Activated naive CD8-positive, alpha-beta T cell treated with anti-CD3 and anti-CD28 coated beads, Interleukin-2, amount 10 ng/mL, durations not matched to agents 7 days and 5 days (primary cell): ENCODE measurements at places on chromosomes 11 and 22.

- H3K27me3 ChIP-seq: peaks cover 6% of the 10 kb centered on the region
- H3K4me1 ChIP-seq: no peaks in the 10 kb centered on the region
- DNase-seq: no peak
These were observed 37.0 kb downstream of the LDLRAD3 start for GRCh38 chr11:35980686-35981390.

DNA sequence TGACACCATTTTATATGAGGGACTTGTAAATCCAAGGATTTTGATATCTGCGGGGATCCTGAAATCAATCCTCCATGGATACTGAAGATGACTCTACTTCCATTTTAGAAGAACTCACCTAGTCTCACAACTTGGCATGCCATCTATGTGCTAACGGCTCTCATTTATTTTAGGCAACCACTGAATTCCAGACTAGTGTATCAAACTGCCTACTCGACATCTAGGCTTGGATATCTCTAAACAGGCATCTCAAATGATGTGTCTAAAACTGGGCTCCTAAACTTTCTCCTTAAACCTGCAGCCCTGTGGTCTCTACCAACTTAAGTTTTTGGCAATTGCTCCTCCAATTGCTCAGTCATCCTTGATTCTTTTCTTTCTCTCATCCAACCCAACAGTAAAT lies 31.2 kb upstream of the CLNS1A start:
- H3K4me3 ChIP-seq: no peak overlapping the region
- DNase-seq: no peak

DNA sequence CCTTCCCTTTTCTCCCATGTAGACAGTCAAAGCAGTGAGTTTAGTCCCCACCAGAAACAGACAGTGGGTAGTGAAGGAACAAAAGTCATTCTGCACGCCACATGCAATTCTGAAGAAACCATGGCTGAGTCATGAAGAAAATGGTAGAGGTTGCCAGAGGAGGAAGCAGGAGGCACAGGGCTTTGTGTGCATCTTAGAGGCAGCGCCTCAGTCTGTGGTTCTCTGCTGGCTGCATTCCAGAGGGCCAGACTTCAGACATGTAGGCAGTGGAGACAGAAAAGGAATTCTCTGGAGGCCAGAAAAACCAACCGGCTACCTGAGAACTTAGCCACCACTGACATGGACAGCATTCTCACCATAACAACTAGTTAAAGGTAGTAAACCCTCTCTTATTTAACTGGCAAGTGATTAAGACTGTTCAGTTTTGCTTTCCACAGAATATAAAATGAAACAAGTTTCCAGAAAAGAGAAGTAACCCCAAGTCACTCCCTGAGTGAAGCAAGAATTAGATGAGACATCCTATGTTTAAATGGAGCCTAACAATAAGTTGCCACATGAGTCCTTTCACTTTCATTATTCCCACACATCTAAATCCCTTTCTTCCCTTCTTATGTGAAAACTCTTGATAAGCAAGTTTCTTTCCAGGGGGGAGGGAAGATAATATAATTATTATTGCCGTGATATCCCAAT lies 556.1 kb downstream of the SOX6 start:
- no peak for DNase-seq
- H3K4me3 ChIP-seq: no peak overlapping the region
- no peak overlapping the region for H3K27ac ChIP-seq

DNA sequence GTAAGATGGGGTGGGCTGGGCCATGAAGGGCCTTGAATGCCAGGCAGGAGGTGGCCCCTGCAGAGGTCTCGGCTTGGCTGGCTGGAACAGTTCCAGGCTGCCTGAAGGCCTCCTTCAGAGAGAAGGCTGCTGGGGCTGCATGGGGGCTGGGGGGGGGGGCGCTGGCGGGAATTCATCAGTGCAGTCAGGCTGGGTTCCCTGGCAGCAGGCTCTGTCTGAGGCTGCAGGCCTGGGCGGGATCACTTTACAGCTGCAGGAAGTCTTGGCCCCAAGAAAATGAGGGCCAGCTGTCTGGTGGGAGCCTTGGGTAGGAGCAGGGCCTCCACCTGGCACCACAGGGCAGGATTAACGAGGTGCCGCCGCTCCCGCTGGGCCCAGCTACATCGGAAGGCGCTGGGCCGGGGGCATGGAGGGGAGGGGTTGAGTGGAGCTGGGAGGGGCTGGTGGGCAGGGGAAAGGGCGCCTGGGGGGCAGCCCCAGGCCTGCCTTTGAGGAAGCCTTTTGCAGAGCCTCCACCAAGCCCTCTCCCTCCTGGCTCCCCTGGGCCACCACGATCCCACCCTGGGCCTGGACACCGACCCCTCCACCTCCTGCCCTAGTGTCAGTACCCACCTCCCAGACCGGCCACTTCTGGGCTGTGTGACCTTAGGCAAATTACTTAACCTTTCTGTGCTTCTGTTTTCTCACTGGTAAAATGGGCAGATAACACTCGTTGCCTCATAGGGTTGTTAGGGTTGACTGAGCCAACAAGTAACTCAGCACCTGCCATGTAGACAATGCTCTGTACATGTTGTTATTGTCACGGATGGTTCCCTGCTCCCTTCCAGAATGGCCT lies 31.0 kb upstream of the HMOX1 start:
- H3K27me3 ChIP-seq: no peaks in the 10 kb centered on the region
- H3K4me1 ChIP-seq: peaks cover 17% of the 10 kb centered on the region
- H3K4me3 ChIP-seq: no peak overlapping the region
- H3K36me3 ChIP-seq: no peaks in the 10 kb centered on the region
- DNase-seq: no peak

- no peak overlapping the region for H3K4me3 ChIP-seq
- no peaks in the 10 kb centered on the region for H3K4me1 ChIP-seq
- no peaks in the 10 kb centered on the region for H3K36me3 ChIP-seq
- peak; percentile 44 for DNase-seq
- no peak overlapping the region for H3K27ac ChIP-seq
These were observed 131.2 kb downstream of the BUD13 start for GRCh38 chr11:116641561-116642045.

GRCh38 chr22:24437091-24437490 lies 9.7 kb downstream of the ADORA2A start:
- peaks cover 13% of the 10 kb centered on the region for H3K36me3 ChIP-seq
- H3K4me1 ChIP-seq: peaks cover 69% of the 10 kb centered on the region
- H3K4me3 ChIP-seq: no peak overlapping the region
- peak; percentile 26 for DNase-seq
- H3K27ac ChIP-seq: peak overlapping the region; percentile 53

GRCh38 chr11:16795146-16795545 lies 56.7 kb downstream of the C11orf58 start:
- peaks cover 2% of the 10 kb centered on the region for H3K27me3 ChIP-seq
- peak overlapping the region; percentile 50 for H3K27ac ChIP-seq
- H3K4me1 ChIP-seq: peaks cover 12% of the 10 kb centered on the region

GRCh38 chr11:64853709-64854108 lies 9.3 kb upstream of the CDC42BPG start:
- peaks cover 75% of the 10 kb centered on the region for H3K4me1 ChIP-seq
- H3K4me3 ChIP-seq: peak overlapping the region; percentile 46
- H3K27ac ChIP-seq: peak overlapping the region; percentile 72

- no peak overlapping the region for H3K4me3 ChIP-seq
- H3K36me3 ChIP-seq: no peaks in the 10 kb centered on the region
- H3K4me1 ChIP-seq: no peaks in the 10 kb centered on the region
- H3K27me3 ChIP-seq: no peaks in the 10 kb centered on the region
- DNase-seq: no peak
- no peak overlapping the region for H3K27ac ChIP-seq
These were observed 43.7 kb downstream of the MOB2 start for GRCh38 chr11:1442807-1443366.

DNA sequence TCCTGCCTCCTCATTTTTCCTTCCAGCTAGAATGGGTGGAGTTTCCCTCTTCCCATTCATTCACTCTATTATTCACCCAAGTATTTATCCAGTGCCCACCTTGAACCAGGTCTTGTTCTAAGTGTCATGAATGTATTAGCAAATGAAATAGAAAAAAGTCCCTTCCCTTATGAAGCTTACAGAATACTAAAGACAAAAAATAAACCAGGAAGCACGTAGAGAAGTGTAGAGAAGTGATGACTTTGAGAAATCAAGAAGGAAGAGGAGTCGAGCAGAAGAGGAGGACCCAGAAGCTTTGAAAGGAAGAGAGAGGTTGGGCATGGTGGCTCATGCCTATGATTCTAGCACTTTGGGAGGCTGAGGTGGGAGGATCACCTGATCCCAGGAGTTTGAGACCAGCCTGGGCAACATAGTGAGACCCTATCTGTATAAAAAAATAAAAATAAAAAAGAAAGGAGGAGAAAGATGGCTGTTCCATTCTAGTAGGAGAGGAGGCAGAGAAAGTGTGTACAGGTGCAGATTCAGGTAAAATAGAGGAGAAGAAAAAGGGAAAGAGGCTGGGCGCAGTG lies 17.1 kb upstream of the SYVN1 start:
- H3K27ac ChIP-seq: no peak overlapping the region
- peaks cover 19% of the 10 kb centered on the region for H3K4me1 ChIP-seq
- DNase-seq: no peak
- peaks cover 6% of the 10 kb centered on the region for H3K27me3 ChIP-seq
- no peak overlapping the region for H3K4me3 ChIP-seq
- H3K36me3 ChIP-seq: no peaks in the 10 kb centered on the region

GRCh38 chr11:61281581-61282250 lies 13.4 kb downstream of the VWCE start:
- H3K4me3 ChIP-seq: no peak overlapping the region
- peaks cover 7% of the 10 kb centered on the region for H3K36me3 ChIP-seq
- no peak for DNase-seq
- H3K4me1 ChIP-seq: no peaks in the 10 kb centered on the region
- no peaks in the 10 kb centered on the region for H3K27me3 ChIP-seq

- H3K27me3 ChIP-seq: peaks cover 22% of the 10 kb centered on the region
- no peak overlapping the region for H3K4me3 ChIP-seq
- peaks cover 2% of the 10 kb centered on the region for H3K4me1 ChIP-seq
- no peaks in the 10 kb centered on the region for H3K36me3 ChIP-seq
- no peak overlapping the region for H3K27ac ChIP-seq
These were observed 186.3 kb downstream of the CTTN start for GRCh38 chr11:70584498-70585235.

DNA sequence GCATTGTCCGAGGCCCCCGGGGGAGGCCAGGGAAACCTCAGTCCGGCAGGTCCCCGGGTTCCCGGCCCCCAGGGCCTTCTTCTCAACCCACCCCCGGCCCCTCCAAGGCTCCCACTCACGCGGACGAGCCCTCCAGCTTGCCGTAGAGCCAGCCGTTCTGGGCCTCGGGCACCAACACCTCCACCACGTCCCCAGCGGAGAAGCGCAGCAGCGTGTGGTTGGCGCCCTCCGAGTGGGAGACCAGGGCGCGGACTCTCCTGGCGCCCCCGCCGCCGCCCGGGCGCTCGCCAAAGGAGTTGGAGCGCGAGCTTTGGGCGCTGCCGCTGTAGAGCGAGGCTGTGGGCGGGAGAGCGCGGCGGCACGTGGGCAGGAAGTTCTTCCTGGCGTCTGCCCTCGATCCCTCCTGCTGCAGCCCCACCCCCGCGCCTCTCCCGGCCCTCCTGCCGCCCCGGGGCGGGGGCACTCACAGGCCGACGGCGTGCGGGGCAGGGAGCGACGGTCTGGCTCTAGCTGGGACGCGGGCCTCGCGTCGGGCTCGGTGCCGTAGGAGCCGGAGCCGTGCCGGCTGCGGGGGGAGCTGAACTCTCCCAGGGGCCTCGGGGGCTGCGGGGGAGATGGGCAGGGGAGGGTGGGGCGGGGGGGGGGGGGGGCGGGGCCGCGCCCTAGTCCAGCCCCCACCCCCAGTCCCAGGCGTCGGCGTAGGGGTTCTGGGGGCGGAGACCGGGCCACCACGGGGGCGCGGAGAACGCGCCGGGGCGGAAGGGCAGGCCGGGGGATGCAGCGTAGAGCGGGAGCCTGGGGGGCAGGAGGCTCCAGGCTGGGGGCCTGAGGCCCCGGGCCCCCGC lies 4.9 kb upstream of the SLC16A8 start:
- no peak overlapping the region for H3K4me3 ChIP-seq
- no peak for DNase-seq
- no peaks in the 10 kb centered on the region for H3K36me3 ChIP-seq

DNA sequence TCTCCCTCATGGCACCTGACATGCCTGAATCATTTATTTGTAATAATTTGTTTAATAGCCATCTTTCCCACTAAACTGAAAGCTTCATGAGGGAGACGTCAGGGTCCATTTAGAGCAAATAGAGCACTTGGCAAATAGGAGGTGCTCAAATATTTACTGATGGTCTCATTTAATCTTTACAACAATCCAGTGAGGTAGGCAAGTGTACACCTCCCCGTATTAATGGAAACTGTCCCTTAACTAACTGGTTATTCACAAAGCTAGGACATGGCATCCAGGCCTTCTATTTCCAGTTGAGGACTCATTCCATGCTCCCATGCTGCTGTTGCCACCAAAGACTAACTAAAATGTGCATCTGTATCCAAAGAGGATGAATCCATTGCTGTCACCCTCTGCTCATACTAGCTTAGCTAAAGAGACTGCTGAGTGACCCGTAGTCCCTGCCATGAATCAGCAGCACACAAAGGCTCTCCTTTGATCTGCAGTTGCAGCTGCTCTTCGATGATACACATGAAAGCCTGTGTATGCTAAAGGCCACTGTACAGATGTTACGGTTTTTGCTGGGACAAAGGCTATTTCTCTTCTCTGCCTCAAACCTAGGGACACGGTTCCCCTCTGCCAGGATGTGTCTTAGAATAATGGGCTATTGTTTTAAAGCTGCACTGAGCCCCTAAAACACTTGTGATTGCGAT lies 82.6 kb downstream of the RAB30 start:
- no peaks in the 10 kb centered on the region for H3K27me3 ChIP-seq
- no peak overlapping the region for H3K4me3 ChIP-seq
- peaks cover 13% of the 10 kb centered on the region for H3K4me1 ChIP-seq
- H3K36me3 ChIP-seq: peaks cover 25% of the 10 kb centered on the region
- no peak for DNase-seq
- H3K27ac ChIP-seq: no peak overlapping the region

- H3K4me3 ChIP-seq: no peak overlapping the region
- H3K36me3 ChIP-seq: no peaks in the 10 kb centered on the region
- no peak for DNase-seq
These were observed 46.5 kb upstream of the SOX6 start for GRCh38 chr11:16402654-16403447.

DNA sequence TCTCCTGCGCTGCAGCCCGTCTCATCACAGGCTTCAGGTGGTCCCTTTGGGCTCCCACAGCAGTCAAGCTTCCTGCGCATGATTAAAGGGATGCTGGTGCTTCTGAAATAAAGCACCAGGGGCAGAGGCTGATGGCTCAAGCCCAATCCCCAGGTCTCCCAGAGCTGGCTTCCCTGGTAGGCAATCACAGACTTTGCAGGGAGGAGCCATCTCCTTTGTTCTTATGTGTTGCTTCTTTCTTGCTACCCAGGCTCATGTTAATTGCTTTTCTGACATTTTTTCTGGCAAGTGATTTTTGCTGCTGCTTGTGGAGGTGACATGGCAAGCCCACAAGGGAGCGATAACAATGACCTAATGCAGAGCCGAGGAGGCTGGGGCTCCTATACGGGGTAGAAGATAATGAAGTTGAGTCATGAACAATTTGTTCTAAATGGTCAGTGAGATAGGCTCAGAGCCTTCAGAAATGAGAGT lies 25.2 kb upstream of the PLET1 start:
- no peaks in the 10 kb centered on the region for H3K36me3 ChIP-seq
- DNase-seq: no peak
- no peak overlapping the region for H3K4me3 ChIP-seq
- H3K27me3 ChIP-seq: peaks cover 3% of the 10 kb centered on the region
- H3K27ac ChIP-seq: no peak overlapping the region

DNA sequence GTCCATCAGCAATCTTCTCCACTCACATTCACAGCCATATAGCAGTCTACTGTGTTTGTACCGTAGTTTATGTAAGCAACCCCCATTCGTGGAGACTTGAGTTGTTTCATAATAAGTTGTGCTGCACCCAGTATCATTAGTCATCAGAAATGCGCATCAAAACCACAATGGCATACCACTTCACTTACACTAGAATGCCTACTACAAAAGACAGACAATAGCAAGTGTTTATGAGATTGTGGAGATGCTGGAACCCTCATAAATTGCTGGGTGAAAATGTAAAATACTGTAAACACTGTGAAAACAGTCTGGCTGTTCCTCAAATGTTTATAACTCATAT lies 133.3 kb downstream of the ATXN10 start:
- peaks cover 13% of the 10 kb centered on the region for H3K36me3 ChIP-seq
- DNase-seq: no peak
- H3K27me3 ChIP-seq: no peaks in the 10 kb centered on the region
